OCI-LY7 (cell line): ENCODE measurements at places on chromosomes 11 and 22. TPM values are rescaled to one million over a fixed set of nuclear protein-coding genes. Genes with fewer than 3 reads are reported as not detected.

SLC5A12 gene
- not detected in 2 replicates for total RNA-seq

GRCh38 chr11:96254854-96255253 lies 88.1 kb downstream of the MAML2 start:
- no peak for DNase-seq

DNA sequence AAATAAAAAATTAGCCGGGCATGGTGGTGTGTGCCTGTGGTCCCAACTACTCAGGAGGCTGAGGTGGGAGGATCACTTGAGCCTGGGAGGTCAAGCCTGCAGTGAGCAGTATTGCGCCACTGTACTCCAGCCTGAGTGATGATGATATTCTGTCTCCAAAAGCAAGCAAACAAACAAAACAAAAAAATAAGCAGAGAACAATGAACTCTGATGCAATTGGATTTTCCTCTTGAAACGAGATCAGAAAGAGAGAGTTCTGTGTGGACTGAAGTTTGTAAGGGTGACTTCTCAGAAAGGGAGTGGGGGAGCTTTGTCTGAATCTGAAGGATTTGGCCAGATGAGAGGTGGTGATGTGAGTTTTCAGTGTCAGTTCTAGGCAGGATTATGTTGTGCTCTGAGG lies 6.0 kb upstream of the TMEM123 start:
- DNase-seq = no peak

DNA sequence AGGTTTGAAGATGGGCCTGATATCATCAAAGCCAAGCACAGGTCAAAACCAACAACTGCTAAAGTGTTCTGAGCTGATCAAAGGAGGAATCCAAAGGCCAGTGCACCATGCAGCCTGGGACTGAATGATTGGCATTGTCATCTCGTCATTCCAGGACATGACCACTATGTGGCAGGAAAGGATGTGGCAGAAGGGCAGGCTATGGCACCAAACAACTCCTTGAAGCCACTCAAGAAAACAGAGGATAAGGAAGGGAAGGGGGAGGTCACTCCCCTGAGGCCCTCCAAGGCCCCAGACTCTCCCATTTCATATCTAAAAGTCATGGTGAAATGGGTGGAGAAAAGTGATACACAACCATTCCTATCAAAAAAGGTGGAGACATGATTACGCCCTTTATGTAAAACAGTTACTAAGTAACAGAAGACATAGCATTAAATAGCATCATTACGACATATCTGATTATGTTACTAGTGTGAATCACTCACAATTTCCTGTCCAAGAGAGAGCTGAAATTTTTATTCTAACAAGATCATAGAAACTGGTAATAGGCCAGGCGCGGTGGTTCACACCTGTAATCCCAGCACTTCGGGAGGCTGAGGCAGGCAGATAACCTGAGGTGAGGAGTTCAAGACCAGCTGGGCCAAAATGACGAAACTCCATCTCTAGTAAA lies 49.3 kb downstream of the AHNAK start:
- DNase-seq = peak; percentile 26

POU2AF1 gene
- total RNA-seq = 285 and 315 TPM in 2 replicates

DNA sequence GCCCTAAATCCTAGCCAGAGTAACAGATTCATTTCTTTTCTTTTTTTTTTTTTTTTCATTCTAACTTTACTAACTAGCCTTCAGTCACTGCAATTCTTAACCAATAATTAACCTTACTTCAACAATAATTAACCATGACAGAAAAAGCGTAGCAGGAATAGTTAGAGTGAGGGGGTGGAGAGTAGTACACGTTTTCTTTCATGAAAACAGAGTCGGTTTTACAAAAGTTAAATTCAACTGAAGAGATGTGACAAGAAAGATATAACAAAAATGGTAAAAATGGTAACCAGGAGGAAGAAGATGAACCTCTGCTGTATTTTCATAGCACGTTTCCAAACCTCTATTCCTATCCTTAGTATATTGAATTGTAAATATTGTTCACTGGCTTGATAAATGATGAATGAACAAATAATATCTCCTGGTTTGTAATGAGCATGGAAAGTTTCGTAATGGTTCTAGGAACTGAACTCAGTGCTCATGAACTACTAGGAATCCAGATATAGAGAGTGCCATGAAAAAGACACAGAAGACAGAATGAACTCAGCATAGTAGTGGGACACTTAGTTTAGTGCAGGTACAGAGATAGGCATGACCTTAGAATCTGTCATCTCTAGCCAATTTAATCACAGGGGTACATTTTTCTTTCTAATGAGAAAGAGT lies 116.5 kb upstream of the ANO5 start:
- DNase-seq = no peak

DNA sequence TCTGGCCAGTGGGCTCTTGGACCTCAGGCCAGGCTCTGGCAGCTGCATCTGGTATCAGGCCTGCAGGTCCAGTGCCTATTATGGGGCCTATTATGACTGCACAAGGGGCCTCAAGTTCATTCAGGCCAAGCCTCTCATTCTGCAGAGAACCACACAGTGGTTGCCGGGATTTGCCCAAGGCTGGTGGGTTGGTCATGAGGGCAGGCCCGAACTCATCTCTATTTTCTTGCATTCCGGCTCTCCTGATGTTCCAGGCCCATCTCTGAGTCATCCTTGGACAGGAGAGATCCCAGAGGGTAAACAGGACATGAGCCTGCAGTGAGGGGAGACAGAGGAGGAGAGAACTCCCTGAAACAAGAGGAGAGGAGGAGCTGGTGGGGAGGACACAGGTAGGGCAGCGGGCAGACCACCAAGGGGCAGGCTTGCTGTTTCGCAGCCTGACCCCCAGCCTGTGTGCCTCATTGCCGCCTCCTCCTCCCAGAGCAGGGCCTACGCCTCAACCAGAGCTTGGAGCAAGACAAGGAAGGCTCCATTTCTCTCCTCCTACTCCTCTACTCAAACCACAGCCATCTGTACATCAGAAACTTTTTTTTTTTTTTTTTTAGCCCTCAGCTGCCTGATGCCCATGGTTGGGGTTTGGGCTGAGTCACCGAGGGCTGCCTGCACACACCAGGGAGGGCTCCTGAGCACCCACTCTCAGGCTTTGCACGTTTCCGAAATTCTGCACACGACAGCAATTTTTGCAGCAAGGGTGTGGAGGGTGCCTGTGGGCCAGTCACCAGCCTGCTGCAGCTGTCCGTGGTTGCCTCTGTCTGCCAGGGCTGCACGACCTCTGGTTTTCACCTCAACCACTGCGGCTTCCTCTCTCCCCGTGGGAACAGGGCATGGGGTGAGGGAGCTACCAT lies 12.7 kb upstream of the TREH start:
- DNase-seq = no peak

- no peak for DNase-seq
Measured at GRCh38 chr22:35622191-35622913, 5.2 kb upstream of the MB start.

GRCh38 chr11:27088353-27088752 lies 47.7 kb downstream of the BBOX1 start:
- no peak for DNase-seq

APOA1 gene
- total RNA-seq = 0.41 TPM in 1 of 2 replicates, not detected in the other

GRCh38 chr11:75982309-75982708 lies 167.3 kb downstream of the UVRAG start:
- DNase-seq = no peak

DNA sequence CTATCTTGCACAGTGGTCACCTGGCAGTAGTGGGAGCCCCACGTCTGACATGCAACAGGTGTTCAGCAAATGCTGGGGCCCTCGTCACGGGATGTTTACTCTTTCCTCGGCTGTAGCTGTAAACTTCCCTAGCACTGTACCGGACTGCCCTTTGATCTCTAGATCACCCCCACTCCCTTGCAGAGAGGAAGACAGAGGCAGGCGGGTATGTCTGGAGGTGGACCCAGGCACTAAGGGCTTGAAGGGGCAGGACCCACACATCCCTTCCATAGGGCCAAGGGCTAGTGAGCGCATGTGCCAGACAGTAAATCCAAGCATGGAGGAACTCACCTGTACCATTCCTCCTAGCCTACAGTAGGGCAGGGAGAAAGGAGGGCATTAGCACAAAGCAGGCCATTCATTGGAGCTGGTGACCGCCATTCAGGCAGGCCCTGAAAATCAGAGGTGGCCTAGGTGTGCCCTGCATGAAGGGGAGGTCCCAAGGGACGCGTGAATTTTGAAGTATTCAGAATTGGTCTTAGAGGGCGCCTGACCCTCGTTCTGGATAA lies 1.9 kb upstream of the SMTN start:
- peak; percentile 48 for DNase-seq

DNA sequence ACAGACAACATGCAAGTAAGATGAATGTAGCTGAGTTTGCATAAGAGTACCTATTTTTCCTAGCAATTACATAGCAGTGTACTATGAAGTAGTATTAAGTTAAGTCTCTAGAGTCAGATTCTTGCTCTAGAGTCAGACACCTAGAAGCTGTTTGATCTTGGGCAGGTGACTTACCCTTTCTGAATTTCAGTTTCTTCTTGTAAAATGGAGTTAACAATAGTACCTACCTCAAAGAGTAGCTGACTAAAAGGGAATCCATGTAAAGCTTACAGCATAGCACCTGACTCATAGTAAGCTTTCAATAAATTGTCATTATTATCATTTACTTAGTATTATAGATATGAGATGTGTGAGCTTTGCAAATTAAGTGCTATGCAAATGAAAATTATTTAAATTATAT lies 47.8 kb upstream of the PTPRJ start:
- DNase-seq = no peak

- DNase-seq = no peak
Measured at GRCh38 chr22:39207141-39208012, 37.4 kb downstream of the PDGFB start.

TH gene
- not detected in 2 replicates for total RNA-seq

- peak; percentile 2 for DNase-seq
Measured at GRCh38 chr11:12319461-12319951, 57.9 kb upstream of the PARVA start.

IGSF9B gene
- 2.8 and 3.4 TPM in 2 replicates for total RNA-seq

CERK gene
- 34.6 and 36.6 TPM in 2 replicates for total RNA-seq

DNA sequence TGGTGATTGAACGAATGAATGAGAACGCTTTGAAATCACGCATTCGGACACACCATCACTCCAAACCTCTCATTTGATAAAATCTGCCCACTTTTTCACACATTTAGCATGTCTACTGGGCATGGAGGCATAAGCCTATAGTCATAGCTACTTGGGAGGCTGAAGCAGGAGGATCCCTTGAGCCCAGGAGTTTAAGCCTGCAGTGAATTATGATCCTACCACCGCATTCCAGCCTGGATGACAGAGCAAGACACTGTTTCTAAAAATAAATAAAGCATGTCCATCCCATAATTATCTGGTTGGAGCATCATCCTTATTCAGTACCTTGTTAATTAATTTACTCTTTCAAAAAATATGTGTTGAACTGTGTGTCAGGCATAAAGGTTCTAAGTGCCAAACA lies 3.3 kb upstream of the PICALM start:
- DNase-seq = no peak

DNA sequence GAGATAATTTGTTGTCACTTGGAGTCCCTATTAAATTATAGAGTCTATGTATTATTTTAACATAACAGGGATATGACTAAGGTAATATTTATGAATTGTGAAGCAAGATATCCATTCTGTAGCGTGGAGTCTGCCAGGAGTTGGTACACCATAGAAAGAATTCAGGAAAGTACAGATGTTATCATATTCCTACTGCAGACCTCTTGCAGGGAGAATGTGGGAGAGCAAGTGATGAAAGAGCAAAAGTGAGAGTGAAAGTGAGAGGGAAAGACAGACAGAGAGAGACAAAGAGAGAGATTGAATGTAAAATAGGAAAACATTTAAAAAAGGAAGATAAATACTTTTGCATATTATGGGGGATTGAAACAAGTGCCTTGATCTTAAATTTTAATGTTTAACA lies 468.8 kb downstream of the CNTN5 start:
- no peak for DNase-seq

KCNJ11 gene
- 7.5 and 8.0 TPM in 2 replicates for total RNA-seq

OR2D2 gene
- 3.2 and 3.3 TPM in 2 replicates for total RNA-seq

DNA sequence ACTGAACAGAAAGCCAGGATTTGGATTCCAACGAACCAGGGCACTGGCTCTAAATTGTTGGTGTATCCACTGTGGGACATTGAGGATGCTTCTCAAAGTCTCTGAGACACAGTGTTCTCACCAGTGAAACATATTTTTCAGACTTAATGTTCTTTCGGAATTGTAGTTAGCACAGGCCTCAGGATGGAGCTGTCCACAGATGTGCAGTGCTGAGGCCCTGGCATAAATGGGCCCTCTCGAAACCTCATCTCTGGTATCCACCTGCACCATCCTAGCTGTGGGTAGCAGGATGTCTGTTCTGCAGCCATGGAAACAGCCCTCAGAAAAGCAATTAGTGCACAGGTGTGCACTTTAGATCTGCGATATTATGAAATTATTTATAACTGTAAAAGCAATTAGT lies 656.8 kb downstream of the TBC1D22A start:
- no peak for DNase-seq

DNA sequence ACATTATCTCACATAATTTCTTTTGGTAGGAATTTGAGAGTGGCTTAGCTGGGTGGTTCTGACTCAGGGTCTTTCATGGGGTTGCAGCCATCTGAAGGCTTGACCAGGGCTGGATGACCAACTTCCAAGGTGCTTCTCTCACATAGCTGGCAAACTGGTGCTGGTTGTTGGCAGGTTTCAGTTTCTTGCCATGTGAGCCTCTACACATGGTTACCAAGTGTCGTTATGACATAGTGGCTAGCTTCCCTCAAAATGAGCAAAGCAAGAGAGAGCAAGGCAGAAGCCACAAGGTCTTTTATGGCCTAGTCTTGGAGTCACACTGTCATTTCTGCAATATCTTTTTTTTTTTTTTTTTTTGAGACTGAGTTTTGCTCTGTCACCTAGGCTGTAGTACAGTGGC lies 4.2 kb upstream of the TFIP11 start:
- DNase-seq = no peak

GRCh38 chr11:17853280-17853679 lies 118.7 kb downstream of the KCNC1 start:
- no peak for DNase-seq

DNA sequence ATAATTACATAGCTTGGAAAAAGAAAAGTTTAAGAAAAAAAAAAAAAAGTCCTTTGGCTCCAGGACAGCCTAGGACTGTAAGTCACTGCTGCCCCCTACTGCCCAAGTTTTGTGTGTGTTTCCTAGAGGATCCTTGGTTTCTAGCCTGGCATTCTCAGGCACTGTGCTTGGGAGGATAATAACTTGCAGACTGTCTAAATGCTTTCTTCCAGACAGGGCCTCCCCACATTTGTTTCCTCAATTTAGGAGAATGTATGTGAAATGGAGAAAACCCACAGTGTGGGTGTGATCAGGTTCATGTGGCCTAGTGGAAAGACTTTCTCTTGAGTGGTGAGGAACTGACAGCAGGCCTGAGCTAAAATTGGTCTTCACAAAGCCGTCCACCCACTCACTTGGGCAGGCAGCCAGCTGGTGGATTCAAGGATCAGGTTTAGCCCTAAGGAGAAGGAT lies 191.0 kb downstream of the NAV2 start:
- DNase-seq = peak; percentile 60

DNA sequence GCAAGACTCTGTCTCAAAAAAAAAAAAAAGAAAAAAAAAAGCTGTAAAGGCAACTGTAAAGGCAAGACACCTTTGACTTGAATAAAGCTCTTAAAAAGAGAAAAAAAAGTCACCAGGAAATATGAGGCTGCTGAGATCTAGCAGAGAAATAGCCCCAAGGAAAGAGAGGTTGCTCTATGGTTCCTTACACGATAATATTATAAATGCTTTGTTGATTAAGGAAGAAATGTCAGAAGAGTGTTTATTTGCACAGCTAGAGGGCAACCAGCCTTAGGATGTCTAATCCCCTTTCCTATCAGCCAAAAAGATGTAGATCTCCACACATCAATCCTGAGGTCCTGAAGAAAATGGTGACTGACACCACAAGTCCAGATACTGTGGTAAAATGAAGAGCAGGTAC lies 32.0 kb downstream of the RBFOX2 start:
- no peak for DNase-seq

MPZL2 gene
- total RNA-seq = not detected in 2 replicates

OR51B2 gene
- not detected in 2 replicates for total RNA-seq

GRCh38 chr11:60657888-60658287 lies 41.5 kb upstream of the MS4A8 start:
- DNase-seq = no peak

PANX2 gene
- not detected in 2 replicates for total RNA-seq
